Stimulated activated naive B cell treated with anti-CD40 and anti-IgM and Interleukin-4, amounts not matched to agents 10 μg/mL and 1 μg/mL and 100 μg/mL, for 72 hours (primary cell): ENCODE measurements at places on chromosomes 1 and 21.

DNA sequence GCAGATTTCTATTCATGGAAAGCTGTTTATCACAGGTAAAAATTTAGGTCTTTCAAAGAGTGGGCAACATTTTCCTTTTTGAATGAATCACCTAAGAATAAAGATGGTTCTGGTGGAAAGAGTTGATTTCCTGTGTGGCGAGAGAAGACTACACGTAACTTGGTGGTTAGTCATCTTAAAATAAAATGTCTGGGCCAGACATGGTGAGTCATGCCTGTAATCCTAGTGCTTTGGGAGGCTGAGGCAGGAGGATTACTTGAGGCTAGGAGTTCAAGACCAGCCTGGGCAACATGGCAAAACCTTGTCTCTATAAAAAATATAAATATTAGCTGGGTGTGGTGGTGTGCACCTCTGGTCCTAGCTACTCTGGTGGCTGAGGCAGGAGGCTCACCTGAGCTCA lies 65.7 kb downstream of the DISP1 start:
- DNase-seq: no peak

DNA sequence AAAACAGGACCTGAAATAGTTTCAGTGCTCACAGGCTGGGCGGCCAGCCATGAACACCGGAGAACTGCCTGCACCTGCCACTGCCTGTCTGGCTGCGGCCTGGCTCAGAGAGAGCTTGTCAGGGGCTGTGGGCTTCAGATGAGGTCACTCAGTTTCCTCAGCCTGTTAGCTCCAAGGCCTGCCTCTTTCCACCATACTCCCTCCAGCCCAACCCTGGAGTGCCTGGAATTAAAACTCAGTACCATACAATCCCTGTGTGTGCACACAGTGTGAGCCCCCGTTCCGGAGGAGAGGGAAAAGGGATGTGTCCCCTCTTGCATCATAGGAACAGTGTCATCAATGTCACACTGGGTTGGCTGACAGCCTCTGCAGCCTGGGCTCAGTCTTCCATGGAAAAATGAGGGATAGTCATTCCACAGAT lies 16.2 kb downstream of the CACNA1S start:
- DNase-seq: peak; percentile 15

- no peak for DNase-seq
These were observed 22.0 kb downstream of the CC2D1B start for GRCh38 chr1:52343979-52344378.

GRCh38 chr1:181326348-181326747 lies 157.0 kb upstream of the CACNA1E start:
- no peak for DNase-seq

DNA sequence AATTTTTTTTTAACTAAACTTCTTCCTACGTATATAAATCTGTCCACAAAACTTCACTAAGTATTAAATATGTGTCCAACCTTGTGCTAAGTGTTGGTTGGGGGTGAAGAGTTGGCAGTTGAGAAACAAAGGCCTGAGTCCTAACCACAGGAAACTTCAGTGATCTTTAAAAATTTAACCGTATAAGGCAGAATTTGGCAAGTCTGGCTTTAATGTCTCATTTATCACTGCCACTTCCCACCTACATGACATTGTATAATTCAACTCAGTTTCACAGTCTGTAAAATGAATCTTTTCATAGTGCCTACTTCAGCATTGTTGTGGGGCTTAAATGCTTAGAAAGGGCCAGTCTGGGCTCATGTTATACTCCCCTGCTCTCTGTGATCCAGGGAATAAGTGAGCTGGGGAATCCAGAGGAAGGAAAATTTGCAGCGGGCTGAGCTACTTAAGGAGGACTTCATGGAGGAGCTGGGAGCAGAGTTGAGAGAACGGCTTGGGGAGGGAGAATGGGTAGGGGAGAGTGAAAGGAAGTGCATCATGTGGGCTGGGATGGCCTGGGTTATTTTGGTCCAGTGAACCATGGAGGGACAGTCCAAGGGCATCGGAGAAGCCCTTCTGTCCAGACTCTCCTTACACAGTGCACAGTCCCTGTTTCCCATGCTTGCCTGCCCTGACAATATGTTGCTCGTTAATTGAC lies 14.5 kb downstream of the IFNAR2 start:
- no peak for DNase-seq

DNA sequence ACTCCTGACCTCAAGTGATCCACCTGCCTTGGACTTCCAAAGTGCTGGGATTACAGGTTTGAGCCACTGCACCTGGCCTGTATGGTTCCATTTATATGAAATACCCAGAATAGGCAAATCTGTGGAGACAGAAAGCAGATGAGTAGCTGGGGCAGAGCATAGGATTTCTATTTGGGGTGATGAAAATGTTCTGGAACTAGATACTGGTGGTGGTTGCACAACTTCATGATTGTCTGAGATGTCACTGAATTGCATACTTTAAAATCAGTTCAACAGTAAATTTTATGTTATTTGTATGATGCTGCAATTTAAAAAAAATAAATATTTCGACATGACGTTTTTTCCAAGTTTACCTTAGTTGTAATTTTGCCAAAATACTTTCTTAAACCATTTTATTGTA lies 23.9 kb downstream of the ITSN1 start:
- DNase-seq: no peak
